ENCODE measurements at places on chromosomes 13 and 19.

DNA sequence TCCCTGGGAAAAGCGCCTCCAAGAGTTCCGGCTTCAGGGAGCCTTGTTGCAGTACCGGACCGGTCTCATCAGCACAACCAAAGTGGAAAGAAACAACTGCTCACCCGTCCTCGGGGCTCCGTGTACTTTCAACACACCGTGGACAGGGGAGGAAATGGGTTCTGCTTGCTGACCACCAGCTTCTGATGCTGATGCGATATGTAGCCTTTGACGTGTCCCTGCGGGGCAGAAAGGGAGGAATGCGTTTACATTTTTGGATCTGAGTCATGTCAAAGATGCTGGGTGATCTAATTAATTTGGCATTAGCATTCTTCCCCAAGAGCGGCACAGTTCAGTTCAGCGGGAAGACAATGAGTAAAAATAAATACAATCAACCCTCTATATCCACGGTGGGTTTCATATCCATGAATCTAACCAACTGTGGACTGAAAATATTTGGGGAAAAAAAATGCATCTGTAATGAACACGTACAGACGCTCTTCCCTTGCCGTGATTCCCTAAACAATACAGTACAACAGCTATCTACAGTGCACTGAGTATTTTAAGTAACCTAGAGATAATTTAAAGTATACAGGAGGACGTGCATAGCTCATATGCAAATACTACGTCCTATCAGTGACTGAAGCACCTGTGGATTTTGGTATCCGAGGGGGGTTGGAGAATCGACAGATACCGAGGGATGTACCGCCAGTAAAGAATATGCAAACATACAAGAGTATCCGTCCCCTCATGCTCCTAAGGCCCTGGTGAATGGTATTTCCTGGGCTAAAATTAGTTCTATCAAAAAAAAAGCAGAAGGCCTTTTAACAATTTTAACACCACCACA is 19.8 kb downstream of the PROZ start:
- no peak for DNase-seq

- no peak for DNase-seq
Measured at GRCh38 chr13:98783856-98784478, 31.5 kb upstream of the SLC15A1 start.

DNA sequence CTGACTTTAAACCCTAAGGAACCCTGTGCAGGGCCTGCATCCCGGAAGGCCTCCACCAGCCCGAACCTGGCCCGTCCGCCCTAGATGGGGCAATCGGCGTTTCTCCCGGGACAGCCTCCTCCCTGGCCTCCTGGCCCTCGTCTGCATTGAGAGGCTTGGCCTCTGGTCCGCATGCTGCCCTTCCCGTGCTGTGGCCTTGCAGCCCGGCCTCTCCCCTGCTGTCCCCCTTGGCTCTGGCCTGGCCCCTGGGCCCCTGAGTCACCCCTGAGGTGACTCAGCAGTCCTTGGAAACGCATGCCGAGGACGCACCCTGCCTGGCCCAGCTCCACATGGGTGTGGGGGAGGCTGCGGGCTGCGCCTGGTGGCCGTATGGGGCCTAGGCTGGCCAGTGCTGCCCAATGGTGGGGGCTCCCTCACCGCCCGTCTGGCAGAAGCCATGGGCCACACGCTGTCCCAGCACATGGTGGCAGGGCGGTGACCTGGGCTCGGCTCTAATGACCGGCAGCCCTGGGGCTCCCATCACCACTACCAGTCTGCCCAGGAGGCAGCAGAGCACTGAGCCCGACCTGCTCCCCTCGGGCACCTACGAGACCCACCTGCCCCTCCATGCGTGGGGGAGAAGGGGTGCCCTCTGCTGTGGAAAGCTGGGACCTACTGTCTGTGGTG is 25.7 kb downstream of the SH3GL1 start:
- no peak for DNase-seq

- DNase-seq: no peak
Measured at GRCh38 chr13:51325837-51326236, 13.7 kb upstream of the SERPINE3 start.

DNA sequence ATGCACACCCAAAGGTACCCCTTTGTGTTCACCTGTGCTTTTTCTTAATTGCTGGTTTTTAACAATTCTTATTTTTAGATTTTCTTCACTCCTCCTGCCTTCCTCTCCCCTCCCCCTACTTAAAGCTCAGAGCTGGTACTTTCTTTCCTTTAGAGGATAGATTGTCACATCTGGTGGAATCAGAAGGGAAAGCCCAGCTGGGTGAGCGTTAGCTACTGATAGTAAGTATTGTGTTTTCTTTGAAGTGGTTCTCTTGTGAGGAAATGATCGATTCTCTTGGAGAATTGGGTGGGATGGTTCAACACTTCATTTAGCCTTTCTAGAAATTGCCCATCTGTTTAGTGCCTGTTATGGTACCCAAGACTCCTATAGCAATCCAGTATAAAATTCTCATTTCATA is 84.8 kb downstream of the FLT1 start:
- DNase-seq: no peak

- DNase-seq: no peak
Measured at GRCh38 chr19:48874303-48875135, 2.3 kb downstream of the PPP1R15A start.

DNA sequence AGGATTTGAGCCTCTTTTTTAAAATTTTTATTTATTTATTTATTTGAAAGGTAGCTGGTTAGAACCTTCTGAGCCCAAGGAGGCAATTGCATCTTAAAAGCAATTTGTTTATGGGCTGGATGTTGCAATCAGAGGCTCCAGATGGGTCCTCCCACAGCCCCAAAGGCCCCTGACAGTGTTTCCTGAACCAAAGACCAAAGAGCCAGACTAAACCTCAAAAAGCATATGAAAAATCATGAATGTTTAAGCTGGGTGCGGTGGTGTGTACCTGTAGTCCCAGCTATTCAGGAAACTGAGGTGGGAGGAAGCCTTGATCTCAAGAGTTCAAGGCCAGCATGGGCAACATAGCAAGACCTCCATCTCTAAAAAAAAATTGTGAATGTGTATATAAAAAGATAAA is 67.8 kb upstream of the RGCC start:
- no peak for DNase-seq

DNA sequence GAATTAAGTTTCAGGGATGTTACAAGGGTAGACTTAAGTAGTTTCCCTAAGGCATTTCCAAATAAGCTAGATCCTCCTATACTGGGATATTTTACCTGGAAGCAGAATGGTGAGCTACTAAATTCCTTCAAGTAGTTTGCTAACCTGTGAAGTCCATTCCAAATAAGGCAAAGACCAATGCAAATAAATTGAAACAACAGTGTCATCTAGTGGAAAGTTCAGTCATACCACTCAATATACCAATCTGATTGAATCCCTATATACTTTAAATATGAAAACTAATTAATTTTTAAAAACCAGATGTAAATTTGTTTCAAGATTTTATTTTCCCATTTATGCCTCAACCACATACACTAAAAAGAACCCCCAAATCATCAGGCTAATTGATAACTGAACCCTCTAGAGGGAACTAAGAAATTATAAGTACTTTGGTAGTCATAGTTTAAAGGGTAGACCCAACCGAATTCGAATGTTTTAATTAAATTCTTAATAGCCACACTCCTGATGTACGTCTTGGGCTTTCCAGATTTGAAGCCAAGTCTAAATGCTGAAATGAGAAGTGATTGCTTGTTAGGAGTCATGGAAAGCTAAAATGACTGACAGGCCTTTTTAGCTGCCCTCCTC is 223.7 kb downstream of the TBC1D4 start:
- DNase-seq: no peak

DNA sequence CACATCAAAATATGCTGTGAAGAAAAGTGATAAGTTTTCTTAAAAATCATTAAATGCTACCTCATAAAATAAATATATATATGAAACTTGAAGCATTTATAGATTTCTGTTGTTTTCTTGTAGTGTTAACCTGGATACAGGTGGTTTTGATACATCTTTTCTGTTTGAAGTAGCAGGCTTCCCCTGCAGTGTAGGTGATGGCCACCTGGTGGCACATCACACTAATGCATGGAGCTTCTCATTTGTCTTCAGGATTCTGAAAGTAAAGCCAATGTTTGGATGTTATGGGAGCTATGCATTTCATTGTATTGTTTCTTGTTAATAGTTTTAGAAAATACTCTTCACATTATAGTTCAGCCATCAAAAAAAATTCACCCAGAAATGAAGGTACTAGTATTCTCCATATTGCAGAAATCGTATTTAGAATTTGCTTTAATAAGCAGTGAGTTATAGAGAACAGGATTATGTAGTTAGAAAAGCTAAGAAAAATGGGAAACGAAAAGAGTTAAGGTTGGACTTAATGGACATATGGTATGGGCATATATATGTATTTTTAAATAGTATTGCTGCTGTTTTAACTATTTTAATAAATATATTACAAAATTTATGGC is 18.7 kb downstream of the GPR180 start:
- no peak for DNase-seq

GRCh38 chr19:21483589-21484170 is 21.7 kb upstream of the ZNF429 start:
- DNase-seq: peak; percentile 49

GRCh38 chr13:46992383-46992952 is 95.6 kb upstream of the HTR2A start:
- DNase-seq: no peak

- no peak for DNase-seq
Measured at GRCh38 chr19:3274942-3275582, 50.6 kb downstream of the CELF5 start.

DNA sequence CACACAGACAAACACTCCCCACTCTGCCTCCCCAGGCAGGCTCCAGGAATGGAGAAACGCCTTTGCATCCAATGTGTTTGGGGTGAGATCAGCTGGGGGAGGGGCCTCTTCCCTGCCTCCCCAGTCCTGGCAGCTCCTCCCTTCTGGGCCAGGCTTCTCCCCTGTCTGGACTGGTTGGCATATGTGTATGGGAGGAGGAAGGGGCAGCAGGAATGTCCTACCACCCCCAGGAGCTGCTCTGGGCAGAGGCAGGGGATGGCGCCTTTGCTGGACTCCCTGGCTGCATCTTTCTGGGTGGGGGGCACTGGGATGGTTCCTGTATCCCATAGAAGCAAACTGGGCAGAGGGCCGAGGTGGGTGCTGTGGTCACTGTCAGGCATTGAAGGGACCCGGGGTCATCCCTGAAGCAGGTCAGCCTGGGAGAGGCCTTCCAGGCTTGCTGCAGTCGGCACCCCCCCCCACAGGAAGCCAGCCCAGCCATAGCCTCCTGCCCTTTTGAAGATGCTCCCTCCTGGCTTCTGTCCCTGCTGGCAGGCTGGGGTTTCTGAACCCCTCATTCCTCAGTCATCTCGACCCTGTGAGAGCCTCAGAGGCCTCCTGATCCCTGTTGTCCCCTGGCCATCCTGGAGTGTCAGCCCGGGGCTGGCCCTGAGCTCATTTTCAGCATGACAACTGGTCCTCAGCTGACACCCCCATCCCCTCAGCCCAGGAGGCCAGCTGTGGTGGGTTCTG is 21.2 kb upstream of the SLC7A10 start:
- no peak for DNase-seq

- DNase-seq: no peak
Measured at GRCh38 chr13:111066544-111066943, 48.6 kb upstream of the ARHGEF7 start.

- no peak for DNase-seq
Measured at GRCh38 chr19:4508698-4509097, 9.6 kb downstream of the PLIN4 start.

- DNase-seq: no peak
Measured at GRCh38 chr13:67752759-67753158, 522.6 kb upstream of the PCDH9 start.

DNA sequence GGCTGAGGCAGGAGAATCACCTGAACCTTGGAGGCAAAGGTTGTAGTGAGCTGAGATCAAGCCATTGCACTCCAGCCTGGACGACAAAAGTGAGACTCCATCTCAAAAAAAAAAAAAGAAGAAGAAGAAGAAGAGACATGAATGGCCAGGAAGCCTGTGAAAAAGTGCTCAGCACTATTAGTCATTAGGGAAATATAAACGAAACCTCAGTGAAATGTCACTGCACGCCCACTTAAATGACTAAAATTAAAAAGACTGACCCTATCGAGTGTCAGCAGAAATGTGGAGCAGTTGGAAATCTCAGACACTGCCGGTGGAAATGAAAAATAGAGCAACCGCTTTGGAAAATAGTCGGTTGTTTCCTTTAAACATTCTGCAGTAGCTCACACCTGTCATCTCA is 5.5 kb upstream of the TYROBP start:
- DNase-seq: no peak

GRCh38 chr19:11225172-11225571 is 14.2 kb upstream of the ANGPTL8 start:
- no peak for DNase-seq

GRCh38 chr13:60167121-60167520 is 3.4 kb upstream of the DIAPH3 start:
- DNase-seq: no peak

- no peak for DNase-seq
Measured at GRCh38 chr13:112837371-112838037, 131.5 kb upstream of the MCF2L start.

DNA sequence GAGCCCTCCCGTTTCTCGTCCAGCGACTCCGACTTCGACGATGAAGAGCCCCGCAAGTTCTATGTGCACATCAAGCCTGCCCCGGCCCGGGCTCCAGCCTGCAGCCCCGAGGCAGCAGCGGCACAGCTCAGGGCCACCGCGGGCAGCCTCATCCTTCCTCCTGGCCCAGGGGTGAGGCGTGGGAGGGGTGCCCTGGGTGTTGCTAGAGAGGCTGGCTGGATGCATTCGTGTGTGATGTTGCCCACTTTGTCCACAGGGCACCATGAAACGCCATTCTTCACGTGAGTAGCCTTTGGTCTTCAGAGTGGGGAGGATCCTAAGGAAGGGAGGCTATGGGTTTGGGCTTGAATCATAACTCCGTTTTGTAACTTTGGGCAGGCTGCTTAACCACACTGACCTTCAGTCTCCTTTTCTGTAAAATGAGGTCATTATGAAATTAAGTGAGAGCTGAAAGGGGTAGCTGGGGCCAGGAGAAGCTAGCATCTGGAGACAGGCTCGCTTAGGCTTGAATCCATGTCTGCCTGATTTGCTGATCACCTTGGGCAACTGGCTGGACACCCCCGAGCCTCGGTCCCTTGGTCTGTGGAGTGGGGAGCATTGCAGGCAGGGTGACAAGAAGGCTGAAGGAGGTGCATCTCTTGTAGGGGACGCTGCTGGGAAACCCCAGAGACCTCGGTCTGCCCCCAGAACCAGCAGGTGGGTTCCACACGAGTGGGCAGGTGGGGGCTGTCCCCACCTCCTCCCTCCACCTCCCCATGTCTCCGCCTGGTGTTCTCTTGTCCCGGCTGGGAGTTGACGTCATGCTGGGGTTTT is 18.7 kb upstream of the B3GNT3 start:
- DNase-seq: no peak

DNA sequence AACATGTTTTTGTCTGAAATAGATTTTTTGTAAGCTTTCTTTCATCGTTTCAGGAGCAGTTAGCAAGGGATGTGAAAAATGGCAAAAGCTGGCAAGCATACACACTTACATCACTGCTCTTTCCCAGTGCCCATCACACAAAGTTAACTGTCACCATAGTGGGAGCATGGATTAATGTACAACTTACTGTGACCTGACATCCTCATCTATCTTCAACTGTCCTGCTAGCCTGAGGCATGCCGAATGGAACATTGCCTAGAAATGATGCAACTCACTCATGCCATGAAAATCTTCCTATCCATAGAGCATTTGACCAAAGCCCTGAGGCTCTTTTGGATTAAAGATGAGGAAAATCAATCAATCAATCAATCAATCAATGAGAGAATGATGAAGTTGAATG is 491.7 kb upstream of the SLC10A2 start:
- no peak for DNase-seq
